ENCODE measurements at places on chromosomes 1 and 21.

- DNase-seq: no peak
Observed at GRCh38 chr1:179744401-179745130, 1.5 kb downstream of the FAM163A start.

DNA sequence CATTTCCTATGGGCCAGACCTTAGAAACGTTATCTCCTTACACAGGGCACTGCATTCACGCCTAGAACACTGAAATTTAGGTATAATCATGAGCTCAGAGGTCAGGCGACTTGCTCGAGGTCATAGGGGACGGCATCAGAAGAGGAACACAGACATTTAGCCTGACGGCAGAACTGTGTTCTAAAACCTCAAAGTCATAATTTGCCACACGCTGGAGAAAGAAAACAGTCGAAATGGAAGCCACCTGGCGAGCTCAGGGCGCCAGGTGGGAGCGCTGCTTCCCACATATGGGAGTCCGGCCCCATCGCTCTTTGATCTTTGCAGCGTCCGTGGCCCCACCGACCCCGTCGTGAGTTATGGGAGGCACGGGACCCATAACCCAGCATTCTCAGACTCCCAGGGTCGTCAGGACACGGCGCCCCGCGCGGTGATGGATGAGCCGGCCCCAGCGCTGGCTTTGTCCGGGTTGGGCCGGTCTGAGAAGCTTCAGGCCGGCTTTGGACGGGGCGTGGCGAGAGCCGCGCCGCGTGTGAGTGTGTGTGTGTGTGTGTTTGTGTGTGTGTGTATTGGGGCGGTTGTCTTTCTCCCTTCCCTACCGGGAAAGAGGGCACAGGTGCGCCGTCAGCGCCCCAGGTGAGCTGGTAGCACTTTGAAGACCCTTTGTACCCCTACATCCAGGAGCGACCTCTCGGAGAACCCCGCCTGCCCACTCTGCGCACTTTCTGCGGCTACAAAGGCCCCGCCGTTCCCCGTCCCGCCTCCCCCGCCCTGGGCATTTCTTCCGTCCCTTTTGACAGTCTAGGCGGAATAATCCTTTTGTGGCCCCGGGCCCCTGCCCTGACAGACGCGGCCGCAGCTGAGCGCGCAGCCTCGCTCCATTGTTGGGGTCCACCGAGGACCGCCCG, 861 bp upstream of the DRAXIN start:
- DNase-seq: no peak

DNA sequence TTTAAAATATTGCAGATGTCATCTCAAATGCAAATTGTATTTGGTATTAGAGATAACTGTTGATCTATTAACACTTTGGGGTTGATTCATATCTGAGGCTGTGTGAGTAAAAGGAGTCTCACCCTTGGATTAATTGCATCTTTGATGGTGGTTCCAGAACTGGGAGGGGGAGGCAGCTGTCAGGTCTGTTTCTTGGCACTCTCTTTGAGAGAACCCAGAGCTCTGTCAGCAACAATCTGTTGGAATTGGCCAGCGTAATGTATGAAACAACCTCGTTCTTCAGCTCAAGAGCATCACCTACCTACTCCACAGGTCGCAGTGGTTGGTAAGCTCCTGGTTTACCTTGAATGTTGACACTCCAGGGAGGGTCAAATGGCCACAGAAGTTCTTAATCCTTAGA, 424.1 kb downstream of the CAMTA1 start:
- DNase-seq: no peak

GRCh38 chr1:230103306-230104173, 36.5 kb downstream of the GALNT2 start:
- no peak for DNase-seq

GRCh38 chr21:40732253-40733023, 114.5 kb downstream of the DSCAM start:
- DNase-seq: no peak

- DNase-seq: no peak
Observed at GRCh38 chr1:227883641-227884301, 64.0 kb downstream of the WNT9A start.

DNA sequence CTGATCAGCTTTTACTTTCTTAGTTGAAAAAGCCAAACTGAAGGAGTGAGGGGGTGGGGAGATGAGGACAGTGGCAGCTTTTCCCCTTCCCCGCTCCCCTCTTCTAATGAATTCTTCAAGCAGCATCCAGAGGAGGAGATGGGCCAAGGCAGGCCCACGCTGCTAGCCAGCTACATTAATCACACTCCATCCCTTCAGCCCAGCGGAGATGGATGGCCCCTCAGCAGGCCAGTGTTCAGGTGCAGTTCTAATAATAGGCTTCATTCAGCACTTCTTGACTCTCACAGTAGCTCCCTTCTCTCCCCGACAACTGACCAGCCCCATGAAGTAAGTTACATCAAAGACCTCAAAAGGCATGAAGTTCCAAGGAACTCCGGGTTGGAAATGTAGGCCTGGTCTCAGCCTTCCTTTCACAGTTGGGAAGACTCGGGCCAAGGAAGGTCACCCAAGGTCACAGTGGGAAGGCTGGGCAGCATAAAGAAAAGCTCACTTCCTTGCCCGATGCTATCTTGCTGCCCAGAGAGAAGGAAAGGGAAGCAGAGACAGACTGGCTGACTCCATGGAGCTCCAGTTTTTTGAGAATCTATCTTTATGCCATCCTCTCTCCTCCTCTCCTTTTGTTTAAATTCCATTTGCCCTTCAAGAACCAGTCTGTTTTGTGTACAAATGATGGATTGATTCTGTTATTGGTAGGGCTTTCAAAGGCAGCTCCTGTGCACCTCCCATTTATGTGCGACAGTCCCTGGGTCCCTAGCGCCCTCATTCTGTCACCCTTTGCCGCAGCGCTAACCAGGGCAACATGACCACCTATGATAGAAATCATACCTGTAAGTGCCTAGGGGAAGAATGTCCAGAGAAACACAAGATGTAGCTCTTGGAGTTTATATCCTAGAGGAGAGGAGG, 139.1 kb downstream of the TNR start:
- no peak for DNase-seq

GRCh38 chr1:41678111-41678878, 193.8 kb upstream of the EDN2 start:
- no peak for DNase-seq

DNA sequence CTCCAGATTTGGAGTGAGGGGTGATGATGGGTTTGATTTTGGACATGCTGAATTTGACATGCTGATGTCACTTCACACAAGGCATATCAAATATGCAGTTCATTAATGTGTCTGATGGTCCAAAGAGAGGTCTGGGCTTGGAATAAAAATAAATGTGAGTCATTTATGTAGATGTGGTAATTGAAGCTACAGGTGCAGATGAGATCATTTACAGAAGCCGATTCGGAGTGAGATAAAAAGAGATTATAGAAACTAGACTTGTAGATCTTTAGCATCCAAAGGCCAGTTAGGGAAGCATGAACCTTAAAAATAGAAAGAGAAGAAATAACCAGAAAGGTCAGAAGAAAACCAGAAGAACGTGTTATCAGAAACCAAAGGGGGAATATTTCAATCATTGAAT, 350.9 kb upstream of the ZP4 start:
- DNase-seq: no peak
